ENCODE measurements at places on chromosomes 7 and 10.
A peak's percentile ranks its signal among the peaks of the same experiment; 100 is the strongest.

- no peak for DNase-seq
Observed at GRCh38 chr7:18369011-18369410, 126.5 kb upstream of the HDAC9 start.

GRCh38 chr10:128979405-128979804 is 487.6 kb upstream of the MGMT start:
- no peak for DNase-seq

- DNase-seq: no peak
Observed at GRCh38 chr7:116041615-116042014, 11.1 kb upstream of the TFEC start.

- no peak for DNase-seq
Observed at GRCh38 chr10:123502983-123503382, 163.2 kb upstream of the GPR26 start.

- DNase-seq: peak; percentile 37
Observed at GRCh38 chr10:70461397-70462348, 16.9 kb upstream of the PALD1 start.

DNA sequence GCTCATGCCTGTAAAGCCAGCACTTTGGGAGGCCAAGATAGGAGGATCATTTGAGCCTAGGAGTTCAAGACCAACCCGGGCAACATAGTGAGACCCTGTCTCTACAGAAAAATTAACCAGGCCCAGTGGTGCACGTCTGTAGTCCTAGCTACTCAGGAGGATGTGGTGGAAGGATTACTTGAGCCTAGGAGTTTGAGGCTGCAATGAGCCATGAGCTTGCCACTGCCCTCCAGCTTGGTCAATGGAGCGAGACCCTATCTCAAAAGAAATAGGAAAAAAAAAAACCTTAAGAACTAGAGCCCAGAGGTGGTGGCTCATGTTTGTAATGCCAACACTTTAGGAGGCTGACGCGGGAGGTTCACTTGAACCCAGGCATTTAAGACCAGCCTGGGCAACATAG is 2.2 kb downstream of the STRA8 start:
- no peak for DNase-seq

- no peak for DNase-seq
Observed at GRCh38 chr10:17085011-17085725, 44.4 kb downstream of the CUBN start.

- no peak for DNase-seq
Observed at GRCh38 chr7:104790440-104790839, 223.6 kb upstream of the KMT2E start.

DNA sequence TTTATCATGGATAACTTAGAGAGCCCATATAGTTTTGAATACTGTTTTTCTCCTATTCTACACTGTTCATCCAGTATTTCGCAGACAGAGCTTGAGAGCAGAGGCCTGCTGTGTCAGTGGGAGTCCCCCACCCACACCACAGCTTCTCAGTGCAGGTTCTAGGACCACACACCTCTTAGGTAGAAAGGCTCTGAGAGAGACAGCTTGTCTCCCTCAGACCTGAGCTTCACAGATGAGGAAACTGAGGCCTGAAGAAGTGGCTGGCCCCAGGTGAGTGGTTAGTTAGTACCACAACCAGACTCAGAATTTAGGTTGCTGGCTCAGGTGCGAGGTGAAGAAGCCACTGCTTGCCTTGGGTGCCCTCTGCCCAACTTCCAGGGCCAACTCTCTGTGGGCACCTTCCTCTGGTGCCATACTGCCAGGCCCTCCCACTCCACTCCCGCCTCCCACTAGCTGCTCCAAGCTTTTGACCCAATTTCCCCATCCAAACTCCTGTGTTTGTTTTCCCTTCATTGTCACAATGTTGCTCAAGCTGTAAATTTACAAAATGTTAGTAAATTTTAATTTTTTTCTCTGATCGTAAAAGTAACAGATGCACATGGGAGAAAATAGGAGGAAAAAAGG is 7.6 kb upstream of the HILPDA start:
- DNase-seq: no peak

GRCh38 chr7:22269963-22270362 is 87.0 kb downstream of the RAPGEF5 start:
- DNase-seq: no peak

- no peak for DNase-seq
Observed at GRCh38 chr10:88920986-88921593, 31.5 kb downstream of the ACTA2 start.

DNA sequence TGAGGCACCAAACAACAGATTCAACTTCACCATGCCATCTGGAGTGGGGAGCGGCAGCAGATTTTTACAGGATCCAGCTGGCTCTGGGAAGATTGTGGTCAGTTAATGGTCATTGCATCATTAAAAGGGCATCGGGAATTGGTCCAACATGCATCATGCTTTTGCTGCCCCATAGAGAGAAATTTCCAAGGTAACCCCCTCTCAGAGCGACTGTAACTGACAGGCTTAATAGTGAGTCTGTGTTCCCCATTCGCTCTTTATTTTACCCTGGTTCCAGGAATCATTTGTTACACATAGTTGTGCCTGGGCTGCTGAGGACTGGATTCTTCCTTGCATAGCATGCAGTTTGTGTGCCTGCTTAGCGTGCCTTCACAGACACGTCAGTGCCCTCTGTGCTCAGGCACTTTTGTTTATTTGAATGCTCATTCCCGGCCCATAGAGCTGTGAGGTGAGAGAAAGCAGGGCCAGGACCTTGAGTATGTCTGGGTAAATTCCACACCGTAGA is 49.9 kb downstream of the CDHR3 start:
- no peak for DNase-seq

DNA sequence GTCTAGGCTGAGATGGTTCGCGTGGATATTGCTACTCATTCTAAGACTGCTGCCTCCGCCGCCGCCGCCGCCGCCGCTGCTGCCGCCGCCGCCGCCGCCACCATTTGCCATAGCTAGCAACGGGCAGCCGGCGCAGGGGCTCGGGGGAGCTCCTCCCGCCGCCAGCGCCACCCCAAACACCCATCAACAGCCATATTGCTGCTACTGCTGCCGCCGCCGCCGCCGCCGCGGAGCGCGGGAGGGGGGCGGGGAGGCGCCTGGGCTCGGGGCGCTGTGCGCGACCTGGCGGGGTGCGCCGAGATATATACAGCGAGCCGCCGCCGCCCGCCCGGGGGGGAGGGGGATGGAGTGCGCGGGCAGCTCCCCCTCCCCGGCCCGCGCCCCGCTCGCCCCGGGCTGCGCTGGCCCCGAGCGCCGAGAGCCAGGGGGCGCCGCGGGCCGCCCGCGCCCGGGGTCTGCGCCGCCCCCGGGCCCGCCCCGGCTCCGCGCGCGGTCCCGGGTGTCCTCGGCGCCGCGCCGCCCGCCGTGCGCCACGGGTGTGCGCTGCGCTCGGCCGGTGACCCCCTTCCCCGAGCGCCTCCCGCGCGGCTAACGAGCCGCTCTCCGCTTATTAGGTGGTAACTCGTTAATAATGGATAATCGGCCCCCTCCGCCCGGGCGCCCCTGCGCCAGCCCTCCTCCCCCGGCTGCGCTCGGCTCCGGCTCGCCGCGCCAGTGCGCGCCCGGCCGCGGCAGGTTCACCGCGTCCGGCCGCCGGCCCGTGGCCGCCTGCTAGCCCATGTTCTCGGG is at the start of gene KCNMA1:
Gene KCNMA1, minus strand, starts transcription at position 277 of the 789 bp plus-strand sequence.
- DNase-seq: no peak

GRCh38 chr7:147298611-147299043 is 1182.0 kb downstream of the CNTNAP2 start:
- DNase-seq: no peak

DNA sequence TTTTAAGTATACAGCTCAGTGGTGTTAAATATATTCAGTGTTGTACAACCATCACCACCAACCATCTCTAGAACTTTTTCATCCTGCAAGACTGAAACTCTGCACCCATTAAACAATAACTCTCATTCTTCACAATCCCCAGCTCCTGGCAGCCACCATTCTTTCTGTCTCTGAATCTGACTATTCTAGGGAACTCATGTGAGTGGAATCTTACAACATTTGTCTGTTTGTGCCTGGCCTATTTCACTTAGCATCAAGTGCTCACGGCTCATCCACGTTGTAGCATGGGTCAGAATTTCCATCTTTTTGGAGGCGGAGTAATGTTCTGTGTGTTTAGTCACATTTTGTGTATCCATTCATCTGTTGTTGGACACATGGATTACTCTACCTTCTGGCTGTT is 40.8 kb upstream of the PFKFB3 start:
- DNase-seq: no peak

DNA sequence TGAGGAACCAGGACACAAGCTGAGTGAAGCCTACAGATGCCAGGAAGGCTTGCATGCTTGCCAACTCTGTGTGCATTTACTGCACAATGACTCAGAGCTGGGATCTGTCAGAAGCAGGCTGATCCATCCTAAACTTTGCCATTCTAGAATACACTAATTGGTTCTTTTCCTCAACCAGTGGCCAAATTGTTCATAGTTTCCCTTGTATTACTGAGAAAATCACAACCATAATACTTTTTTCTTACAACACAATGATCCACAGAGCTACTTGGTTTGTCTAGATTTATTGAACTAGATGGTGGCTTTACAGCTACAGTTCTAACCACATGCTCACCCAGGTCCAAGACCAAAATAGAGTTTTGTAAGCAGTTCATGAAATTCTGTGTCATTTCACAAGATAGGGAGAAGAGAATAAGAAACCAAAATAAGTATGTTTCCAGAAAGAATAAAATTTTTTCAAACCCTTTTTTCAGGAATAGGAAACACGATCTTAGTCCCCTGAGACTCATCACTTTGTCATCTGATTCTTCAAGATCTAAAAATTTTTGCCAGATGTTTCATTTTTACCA is 21.0 kb upstream of the LRRC17 start:
- no peak for DNase-seq

DNA sequence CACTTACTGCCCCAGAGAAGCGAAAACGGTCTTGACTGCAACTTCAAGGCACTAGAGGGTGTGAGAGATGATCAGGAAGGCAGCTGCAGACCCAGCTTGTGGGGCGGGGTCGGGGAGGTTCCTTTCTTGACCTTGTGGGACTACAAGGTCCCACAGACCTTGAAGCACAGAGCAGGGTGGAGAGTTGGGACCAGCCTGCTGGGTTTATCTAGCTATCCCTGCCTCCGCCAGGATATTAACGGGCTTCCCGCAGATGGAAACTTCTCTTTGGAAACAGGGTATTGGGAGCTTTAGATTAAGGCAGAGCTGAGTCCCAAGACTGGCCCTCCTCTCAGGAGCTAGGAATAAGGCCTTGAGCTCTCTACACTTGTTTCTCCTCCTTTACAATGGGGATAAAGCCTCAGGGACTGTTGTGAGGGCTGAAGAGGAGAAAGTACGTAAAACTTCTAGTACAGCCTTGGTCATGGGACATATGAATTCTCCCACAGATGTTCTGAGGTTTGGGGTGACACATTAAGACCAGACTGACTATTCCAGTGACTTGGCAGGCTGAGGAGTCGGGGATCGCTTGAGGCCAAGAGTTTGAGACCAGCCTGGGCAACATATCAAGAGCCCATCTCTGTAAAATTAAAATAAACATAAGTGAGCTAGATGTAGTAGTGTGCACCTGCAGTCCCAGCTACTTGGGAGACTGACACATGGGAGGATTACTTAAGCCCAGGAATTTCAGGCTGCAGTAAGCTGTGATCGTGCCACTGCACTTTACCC is 153.2 kb downstream of the CDH23 start:
- DNase-seq: no peak

DNA sequence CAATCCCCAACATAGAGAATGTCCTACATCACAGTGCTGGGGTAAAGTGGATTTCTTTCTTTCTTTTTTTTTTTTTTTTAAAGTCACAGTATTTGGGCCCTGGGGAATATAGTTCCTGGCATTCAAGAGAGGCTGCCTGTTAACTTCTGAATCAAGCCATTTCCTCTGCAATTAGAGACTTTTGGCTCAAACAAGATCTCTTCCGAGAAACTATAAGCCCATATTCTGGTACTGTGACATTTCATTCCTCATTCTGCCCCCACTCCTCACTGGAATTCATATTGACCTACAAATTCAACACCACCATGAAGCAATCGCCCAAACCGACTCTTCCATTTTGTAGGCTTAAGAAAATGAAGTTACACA is 187.4 kb downstream of the PHTF2 start:
- DNase-seq: no peak

DNA sequence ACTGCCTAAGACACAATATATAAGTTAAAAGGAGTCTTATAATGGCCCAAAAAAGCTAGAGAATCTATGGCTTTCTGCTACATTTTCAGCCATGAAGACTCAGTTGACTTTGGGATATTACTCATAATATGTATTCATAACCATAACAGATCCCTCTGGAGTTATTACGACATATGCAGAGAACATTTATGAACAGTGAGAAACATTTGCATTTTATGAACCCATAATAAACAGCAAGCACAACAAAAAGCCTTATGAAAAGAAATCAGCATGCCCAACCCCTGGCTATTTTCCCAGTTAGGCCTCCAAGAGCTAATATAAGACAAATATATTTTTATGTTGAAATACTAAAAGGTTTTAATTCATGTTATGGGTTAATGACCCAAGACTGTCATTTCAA is 52.4 kb downstream of the ARMH3 start:
- no peak for DNase-seq

DNA sequence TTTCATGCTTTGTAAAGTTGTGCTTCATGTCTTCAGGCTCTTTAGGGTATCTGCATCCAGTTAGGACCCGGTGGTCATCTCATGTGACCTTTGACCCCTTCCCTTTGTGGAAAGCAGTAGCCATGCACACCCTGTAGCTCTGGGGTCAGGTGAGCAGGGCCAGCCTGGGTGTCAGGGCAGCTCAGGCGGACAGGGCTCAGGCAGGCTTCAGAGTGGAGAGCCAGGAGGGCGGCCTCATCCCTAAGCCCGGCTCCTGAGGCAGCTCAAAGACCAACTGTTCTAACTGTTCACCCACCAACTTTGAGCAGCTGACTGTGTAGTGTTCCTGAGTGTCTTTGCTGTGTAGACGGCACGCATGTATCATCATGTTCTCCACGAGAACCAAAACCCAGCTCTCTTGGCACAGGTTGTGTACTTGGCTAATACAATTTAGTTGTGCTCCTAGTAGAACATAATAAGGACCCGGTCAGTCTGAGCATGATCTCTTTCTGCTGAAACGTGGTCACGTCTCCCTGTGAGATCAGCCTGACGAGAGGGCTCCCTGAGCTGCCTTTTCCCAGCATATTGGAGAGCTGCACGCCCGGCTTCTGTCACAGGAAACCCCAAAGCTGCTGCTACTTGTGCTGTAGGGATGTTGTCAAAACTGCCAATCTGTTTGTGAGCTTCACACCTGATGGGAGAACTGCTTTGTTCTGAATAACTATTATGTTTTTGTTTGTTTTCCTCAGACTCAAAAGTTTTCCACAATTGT is 30.0 kb downstream of the EEPD1 start:
- no peak for DNase-seq

Measured in CD8-positive, alpha-beta memory T cell (primary cell).